PC-3 (cell line): ENCODE measurements at places on chromosomes 5 and 9. TPM values are rescaled to one million over a fixed set of nuclear protein-coding genes. Genes with fewer than 3 reads are reported as not detected.

- H3K4me1 ChIP-seq: no peaks in the 10 kb centered on the region
- no peak for DNase-seq
- no peak overlapping the region for H3K27ac ChIP-seq
- H3K4me3 ChIP-seq: no peak overlapping the region
- no peaks in the 10 kb centered on the region for H3K27me3 ChIP-seq
- no peaks in the 10 kb centered on the region for H3K36me3 ChIP-seq
These were observed 8.5 kb upstream of the TNFSF8 start for GRCh38 chr9:114938687-114939575.

- H3K27ac ChIP-seq: no peak overlapping the region
- DNase-seq: no peak
These were observed 10.1 kb upstream of the MARVELD2 start for GRCh38 chr5:69404659-69405330.

- no peak overlapping the region for H3K4me3 ChIP-seq
- no peaks in the 10 kb centered on the region for H3K36me3 ChIP-seq
- DNase-seq: no peak
These were observed 632.8 kb downstream of the BRINP1 start for GRCh38 chr9:118736406-118736805.

DNA sequence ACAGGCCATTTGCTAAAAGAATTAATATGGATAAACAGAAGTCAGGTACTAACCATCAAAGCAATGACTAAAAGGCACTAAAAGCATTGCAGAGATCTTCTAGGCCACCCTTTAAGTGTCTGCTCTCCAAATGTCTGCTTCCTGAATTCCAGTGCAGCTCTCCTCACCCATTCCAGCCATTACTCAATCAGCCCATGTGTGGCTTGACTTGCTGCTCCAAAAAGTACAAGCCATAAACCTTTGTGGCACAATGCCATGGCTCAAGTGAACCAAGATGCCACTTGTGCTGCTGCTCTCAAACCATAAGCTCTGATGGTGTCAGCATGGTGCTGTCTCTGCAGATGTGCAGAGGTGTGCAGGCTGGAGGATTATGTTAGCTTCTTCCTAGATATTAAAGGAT, 290.2 kb upstream of the POU5F2 start:
- no peak for DNase-seq
- no peaks in the 10 kb centered on the region for H3K4me1 ChIP-seq
- H3K27ac ChIP-seq: no peak overlapping the region
- no peaks in the 10 kb centered on the region for H3K27me3 ChIP-seq

- H3K36me3 ChIP-seq: no peaks in the 10 kb centered on the region
- H3K27me3 ChIP-seq: no peaks in the 10 kb centered on the region
- H3K27ac ChIP-seq: no peak overlapping the region
- DNase-seq: no peak
These were observed 466.8 kb downstream of the DIRAS2 start for GRCh38 chr9:90175865-90176264.

DNA sequence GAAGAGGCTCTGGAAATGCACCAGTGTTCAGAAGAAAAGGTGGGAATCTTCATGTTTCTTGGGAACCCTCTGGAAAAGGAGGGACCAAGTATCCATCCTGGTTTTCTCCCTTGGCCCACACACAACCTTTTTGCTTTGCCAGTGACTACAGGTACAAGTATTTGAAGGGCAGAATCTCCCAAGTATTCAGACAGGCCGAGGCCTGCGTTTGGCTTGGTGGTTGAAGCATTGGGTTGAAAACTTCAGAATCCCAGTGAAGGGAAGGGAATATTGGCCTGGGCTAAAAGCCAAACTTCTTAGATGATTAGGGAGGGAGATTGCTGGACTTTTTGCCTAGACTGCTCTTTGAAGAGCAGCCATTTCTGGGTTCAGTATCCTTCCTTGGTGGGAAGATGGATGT, 71.9 kb downstream of the UBAP1 start:
- peaks cover 30% of the 10 kb centered on the region for H3K4me1 ChIP-seq
- peaks cover 10% of the 10 kb centered on the region; the same call in 1 of the 2 replicates for H3K36me3 ChIP-seq
- DNase-seq: no peak
- H3K27me3 ChIP-seq: no peaks in the 10 kb centered on the region

GRCh38 chr5:21237461-21237860, 1249.5 kb upstream of the CDH18 start:
- H3K4me3 ChIP-seq: no peak overlapping the region
- DNase-seq: no peak
- no peaks in the 10 kb centered on the region for H3K27me3 ChIP-seq

DNA sequence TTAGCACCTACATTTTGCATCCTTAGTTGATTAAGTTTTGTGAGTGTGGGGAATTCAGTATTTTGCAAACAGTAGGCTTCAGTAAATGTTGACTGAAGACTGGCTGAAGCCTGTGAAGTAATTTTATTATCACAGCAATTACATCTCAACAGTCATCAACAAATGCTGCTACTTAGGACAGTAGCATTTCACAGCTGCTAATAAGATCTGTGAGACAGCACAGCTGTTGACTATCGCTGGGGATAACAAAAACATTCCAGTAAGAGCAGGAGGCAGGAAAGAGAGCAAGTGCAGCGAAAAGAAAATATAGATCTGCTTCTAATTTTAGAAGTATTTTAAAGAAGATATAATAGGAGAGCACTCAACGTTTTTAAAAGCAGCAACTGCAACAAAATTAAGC, 117.3 kb upstream of the FGF10 start:
- DNase-seq: no peak
- H3K4me1 ChIP-seq: no peaks in the 10 kb centered on the region
- H3K36me3 ChIP-seq: no peaks in the 10 kb centered on the region

- no peaks in the 10 kb centered on the region for H3K36me3 ChIP-seq
- H3K27me3 ChIP-seq: no peaks in the 10 kb centered on the region
- peak overlapping the region; percentile 89 for H3K27ac ChIP-seq
- peaks cover 64% of the 10 kb centered on the region for H3K4me1 ChIP-seq
- H3K4me3 ChIP-seq: peak overlapping the region; percentile 31; the same call in 1 of the 2 replicates
- no peak for DNase-seq
These were observed 744 bp upstream of the HMGCS1 start for GRCh38 chr5:43313854-43314457.

DNA sequence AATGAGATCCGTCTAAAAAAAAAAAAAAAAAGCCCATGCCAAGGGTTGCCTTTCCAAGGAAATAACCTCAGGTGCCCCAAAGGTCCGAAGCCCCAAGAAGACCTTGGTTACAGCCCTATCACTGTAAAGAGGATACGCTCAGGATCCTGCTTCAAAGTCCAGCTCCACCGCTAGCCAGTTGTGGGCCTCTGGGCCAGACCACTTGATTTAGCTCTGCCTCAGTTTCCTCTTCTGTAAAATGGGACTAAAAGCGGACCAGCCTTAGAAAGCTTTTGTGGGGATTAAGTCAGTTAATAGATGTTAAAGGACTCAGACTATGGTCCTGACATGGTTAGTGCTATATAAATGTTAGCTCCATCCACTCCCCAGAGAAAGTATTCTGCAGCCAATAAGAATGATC, 48.7 kb upstream of the ORM1 start:
- H3K27me3 ChIP-seq: no peaks in the 10 kb centered on the region
- H3K36me3 ChIP-seq: no peaks in the 10 kb centered on the region
- no peak overlapping the region for H3K4me3 ChIP-seq
- no peak for DNase-seq

DNA sequence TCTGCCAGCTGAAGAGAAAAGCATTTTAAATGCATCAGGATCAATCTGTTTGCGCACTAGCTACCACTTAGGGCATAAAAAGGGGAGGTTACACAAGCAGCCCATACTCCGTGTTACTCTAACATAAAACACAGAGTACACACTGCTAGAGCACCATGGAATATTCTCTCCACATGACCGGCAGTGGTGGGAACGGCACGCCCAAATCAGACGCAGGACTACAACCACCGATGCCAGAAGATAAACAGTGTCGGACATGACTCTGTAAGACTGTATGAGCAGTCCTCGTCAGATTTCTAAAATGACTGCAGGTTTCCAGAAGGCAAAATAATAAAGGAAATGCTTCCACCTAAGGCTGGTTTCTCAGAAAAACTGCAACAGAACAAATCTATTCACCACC, 40.0 kb downstream of the CDK5RAP2 start:
- no peaks in the 10 kb centered on the region for H3K27me3 ChIP-seq
- H3K27ac ChIP-seq: no peak overlapping the region
- H3K36me3 ChIP-seq: peaks cover 31% of the 10 kb centered on the region
- no peaks in the 10 kb centered on the region for H3K4me1 ChIP-seq

- H3K36me3 ChIP-seq: no peaks in the 10 kb centered on the region
- no peak overlapping the region for H3K27ac ChIP-seq
- peak; percentile 73 for DNase-seq
- peak overlapping the region; percentile 58; the same call in 1 of the 2 replicates for H3K4me3 ChIP-seq
- peaks cover 5% of the 10 kb centered on the region; the same call in 1 of the 2 replicates for H3K4me1 ChIP-seq
These were observed 25.0 kb upstream of the SPTLC1 start for GRCh38 chr9:92140074-92140753.

GRCh38 chr5:73039082-73039481, 81.3 kb upstream of the TMEM171 start:
- H3K4me3 ChIP-seq: no peak overlapping the region
- no peaks in the 10 kb centered on the region for H3K36me3 ChIP-seq
- H3K27me3 ChIP-seq: no peaks in the 10 kb centered on the region
- no peaks in the 10 kb centered on the region for H3K4me1 ChIP-seq
- DNase-seq: peak; percentile 2
- H3K27ac ChIP-seq: no peak overlapping the region

- no peaks in the 10 kb centered on the region for H3K36me3 ChIP-seq
- no peaks in the 10 kb centered on the region for H3K27me3 ChIP-seq
- peaks cover 17% of the 10 kb centered on the region for H3K4me1 ChIP-seq
- H3K4me3 ChIP-seq: no peak overlapping the region
- H3K27ac ChIP-seq: no peak overlapping the region
These were observed 8.9 kb downstream of the ZNF366 start for GRCh38 chr5:72498284-72498683.

DNA sequence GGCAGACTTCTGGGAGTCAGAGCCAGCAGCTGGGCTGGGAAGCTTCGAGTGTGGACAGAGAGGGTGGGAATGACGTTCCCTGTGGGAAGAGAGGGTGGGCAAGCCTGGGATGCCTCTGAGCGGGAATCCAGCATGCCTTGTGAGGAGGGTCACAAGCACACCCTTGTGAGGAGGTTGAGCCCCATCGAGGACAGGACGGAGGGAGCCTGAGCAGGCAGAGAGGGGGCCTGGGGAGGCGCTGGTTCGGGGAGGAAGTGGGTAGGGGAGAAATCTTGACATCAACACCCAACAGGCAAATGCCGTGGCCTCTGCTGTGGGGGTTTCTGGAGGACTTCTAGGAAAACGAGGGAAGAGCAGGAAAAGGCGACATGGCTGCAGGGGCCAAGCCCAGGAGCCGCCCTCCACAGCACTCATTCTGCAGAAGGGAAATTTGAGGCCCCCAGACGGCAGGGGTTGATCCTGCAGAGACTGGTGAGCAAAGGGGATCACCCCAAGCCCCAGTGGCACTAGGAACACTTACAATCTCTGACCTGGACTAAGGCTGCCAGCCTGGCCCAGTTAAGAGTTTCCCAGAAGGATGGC, 1.1 kb upstream of the IL13 start:
- H3K27ac ChIP-seq: no peak overlapping the region
- no peak overlapping the region for H3K4me3 ChIP-seq
- no peaks in the 10 kb centered on the region for H3K4me1 ChIP-seq
- DNase-seq: no peak
- H3K27me3 ChIP-seq: no peaks in the 10 kb centered on the region

GRCh38 chr9:111427186-111427585, 57.0 kb downstream of the ECPAS start:
- no peaks in the 10 kb centered on the region for H3K27me3 ChIP-seq
- peaks cover 24% of the 10 kb centered on the region for H3K4me1 ChIP-seq
- H3K36me3 ChIP-seq: peaks cover 44% of the 10 kb centered on the region
- peak; percentile 82 for DNase-seq

DNA sequence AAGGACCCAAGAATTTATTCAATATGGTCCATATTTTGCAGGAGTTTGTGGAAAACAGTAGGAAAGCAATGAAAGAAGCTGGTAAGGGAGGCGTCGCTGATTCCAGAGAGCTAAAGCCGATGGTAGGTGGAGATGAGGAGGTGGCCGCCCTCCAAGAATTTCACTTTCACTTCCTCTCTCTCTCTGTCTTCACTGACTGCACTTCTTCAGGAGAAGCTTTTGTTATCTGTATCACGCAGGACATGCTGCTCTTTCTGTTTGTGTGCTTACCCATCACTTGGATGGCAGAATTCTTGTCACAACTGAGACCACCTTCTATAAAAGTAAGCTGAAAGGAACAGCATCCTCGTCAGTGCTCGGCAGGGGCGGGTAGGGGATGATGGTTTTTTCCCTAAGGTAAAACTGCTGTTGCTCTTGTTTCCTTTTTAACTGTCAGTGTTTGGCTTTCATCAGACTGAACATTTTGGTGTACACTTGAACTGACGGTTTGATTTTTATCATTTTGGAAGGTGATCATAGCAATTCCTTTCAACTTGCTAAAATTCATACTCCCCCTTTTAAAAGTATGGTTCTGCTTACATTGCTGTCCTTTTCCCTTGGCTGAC, 62.4 kb upstream of the FSD1L start:
- H3K36me3 ChIP-seq: no peaks in the 10 kb centered on the region
- no peak overlapping the region for H3K27ac ChIP-seq
- H3K4me3 ChIP-seq: no peak overlapping the region
- H3K4me1 ChIP-seq: no peaks in the 10 kb centered on the region
- no peak for DNase-seq

GRCh38 chr5:157563373-157563928, 12.1 kb downstream of the ADAM19 start:
- H3K27ac ChIP-seq: peak overlapping the region; percentile 44
- peaks cover 37% of the 10 kb centered on the region for H3K4me1 ChIP-seq
- no peak overlapping the region for H3K4me3 ChIP-seq
- H3K36me3 ChIP-seq: peaks cover 76% of the 10 kb centered on the region

- H3K27ac ChIP-seq: no peak overlapping the region
- no peaks in the 10 kb centered on the region for H3K36me3 ChIP-seq
- no peak overlapping the region for H3K4me3 ChIP-seq
- no peaks in the 10 kb centered on the region for H3K4me1 ChIP-seq
- DNase-seq: no peak
These were observed 2.9 kb downstream of the TPD52L3 start for GRCh38 chr9:6330958-6331634.

GRCh38 chr9:126327714-126328185, 1.1 kb downstream of the MVB12B start:
- no peak overlapping the region for H3K27ac ChIP-seq
- H3K36me3 ChIP-seq: no peaks in the 10 kb centered on the region
- no peak for DNase-seq
- H3K4me1 ChIP-seq: peaks cover 8% of the 10 kb centered on the region
- peak overlapping the region; percentile 77 for H3K4me3 ChIP-seq

GRCh38 chr9:70601000-70601951, 186.8 kb upstream of the KLF9 start:
- H3K36me3 ChIP-seq: no peaks in the 10 kb centered on the region
- no peaks in the 10 kb centered on the region for H3K4me1 ChIP-seq
- no peak overlapping the region for H3K4me3 ChIP-seq
- no peak overlapping the region for H3K27ac ChIP-seq
- H3K27me3 ChIP-seq: 0 out of 2 replicates have a peak, but pooled peaks cover 5% of the 10 kb centered on the region

Gene GBGT1
- not detected in 2 replicates for total RNA-seq

Gene PKD2L2
- total RNA-seq: not detected in 2 replicates

Gene FAM153A
- total RNA-seq: not detected in 2 replicates

Gene SH3PXD2B
- 8.9 and 9.8 TPM in 2 replicates for total RNA-seq

Gene SLC6A18
- total RNA-seq: not detected in 2 replicates

Gene C5orf46
- 59.9 and 78.7 TPM in 2 replicates for total RNA-seq

Gene S1PR3
- 8.4 and 10.0 TPM in 2 replicates for total RNA-seq

Gene SLC34A1
- 0.07 and 0.12 TPM in 2 replicates for total RNA-seq

Gene SOWAHA
- 0.04 TPM in 1 of 2 replicates, not detected in the other for total RNA-seq

Gene NAIP
- 0.81 and 1.8 TPM in 2 replicates for total RNA-seq

Gene UAP1L1
- total RNA-seq: 5.0 and 6.4 TPM in 2 replicates

Gene GPSM1
- total RNA-seq: 26.9 and 27.8 TPM in 2 replicates

Gene TRIP13
- total RNA-seq: 56.4 and 69.0 TPM in 2 replicates

Gene CDC25C
- 13.8 and 14.7 TPM in 2 replicates for total RNA-seq

Gene PLPPR1
- not detected in 2 replicates for total RNA-seq

Gene DNAH5
- 3.4 and 3.5 TPM in 2 replicates for total RNA-seq

Gene PCDHGB2
- 1.4 and 2.2 TPM in 2 replicates for total RNA-seq

Gene TEK
- 0.07 TPM in 1 of 2 replicates, not detected in the other for total RNA-seq

Gene LURAP1L
- 16.4 and 16.9 TPM in 2 replicates for total RNA-seq

Gene LCN15
- not detected in 2 replicates for total RNA-seq

Gene CIZ1
- total RNA-seq: 46.1 and 67.7 TPM in 2 replicates

Gene CTXN3
- total RNA-seq: not detected in 2 replicates
